ENCODE measurements at places on chromosomes 2 and 18.

DNA sequence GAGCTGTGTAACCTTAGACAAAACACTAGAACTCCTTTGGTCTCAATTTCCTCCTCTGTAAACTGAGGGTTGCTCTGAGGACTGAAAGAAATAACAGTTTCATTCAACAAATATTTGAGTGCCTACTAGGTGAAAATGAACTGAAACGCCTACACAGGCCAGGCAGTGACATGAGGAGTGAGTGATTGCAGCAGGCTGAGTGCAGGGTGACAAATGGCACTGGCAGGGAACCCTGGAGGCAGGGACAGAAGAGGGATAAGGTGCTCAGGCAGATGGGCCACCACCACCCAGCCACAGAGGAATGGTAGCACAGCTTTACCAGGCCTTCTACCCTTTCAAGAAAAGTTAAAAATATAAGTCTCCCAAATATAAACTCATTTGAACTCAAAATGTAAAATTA lies 11.5 kb upstream of the RNU4ATAC start:
- no peak for DNase-seq

GRCh38 chr2:101114815-101115214 lies 36.4 kb downstream of the TBC1D8 start:
- no peak for DNase-seq

DNA sequence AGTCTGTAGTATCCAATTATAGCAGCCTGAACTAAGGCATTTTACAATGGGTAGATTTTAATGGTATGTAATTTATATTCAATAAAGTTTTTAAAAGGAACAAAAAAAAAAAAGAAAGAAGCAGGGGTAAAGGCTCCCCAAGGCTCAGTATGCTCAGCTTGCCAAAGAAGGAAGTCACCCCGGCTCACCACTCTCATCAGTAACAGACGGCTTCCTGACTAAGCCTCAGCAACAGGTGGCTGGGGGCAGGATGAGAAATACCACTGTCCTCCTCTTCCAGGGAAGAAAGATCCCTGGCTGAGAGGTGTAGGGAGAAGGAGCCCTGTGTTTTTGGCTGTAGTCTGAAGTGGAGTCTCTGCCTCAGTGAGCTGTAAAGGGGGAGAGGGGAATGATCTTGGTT lies 121.2 kb downstream of the ARHGEF4 start:
- no peak for DNase-seq

DNA sequence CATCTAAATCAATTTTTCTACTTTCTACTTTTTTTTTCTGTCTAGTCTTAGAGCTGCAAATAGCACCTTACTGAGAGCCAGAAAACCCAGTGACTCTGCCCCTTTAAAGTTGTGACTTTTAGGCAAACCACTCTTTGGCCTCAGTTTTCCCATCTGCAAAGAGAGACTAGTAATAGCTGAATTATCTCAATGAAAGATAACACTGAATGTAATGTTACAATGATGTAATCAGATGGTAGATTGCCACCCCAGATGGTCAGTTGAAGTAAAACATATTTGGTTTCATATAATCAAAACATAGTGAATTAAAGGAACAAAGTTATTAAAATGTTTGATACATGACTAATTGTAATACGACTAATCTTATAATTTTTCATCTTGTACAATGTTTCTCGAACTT lies 5.0 kb upstream of the APCDD1 start:
- DNase-seq, result no peak

DNA sequence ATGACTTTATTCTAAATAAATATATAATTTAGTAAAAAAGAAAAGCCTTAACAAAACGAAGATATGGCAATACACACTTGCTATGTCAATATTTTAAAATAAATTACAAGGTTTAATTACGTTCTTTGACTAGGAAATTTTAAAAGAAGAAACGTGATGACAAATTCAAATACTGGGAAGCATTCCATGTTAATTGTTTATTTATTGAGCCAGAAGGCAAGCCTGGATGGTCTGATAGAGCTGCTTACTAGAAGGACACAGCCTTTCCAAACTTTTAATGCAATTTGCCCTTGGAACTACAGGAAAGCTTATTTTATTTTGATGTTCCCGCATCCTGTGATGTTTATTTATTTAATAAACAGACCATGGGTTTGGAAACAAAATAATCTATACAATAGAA lies 33.4 kb upstream of the DSEL start:
- no peak for DNase-seq

DNA sequence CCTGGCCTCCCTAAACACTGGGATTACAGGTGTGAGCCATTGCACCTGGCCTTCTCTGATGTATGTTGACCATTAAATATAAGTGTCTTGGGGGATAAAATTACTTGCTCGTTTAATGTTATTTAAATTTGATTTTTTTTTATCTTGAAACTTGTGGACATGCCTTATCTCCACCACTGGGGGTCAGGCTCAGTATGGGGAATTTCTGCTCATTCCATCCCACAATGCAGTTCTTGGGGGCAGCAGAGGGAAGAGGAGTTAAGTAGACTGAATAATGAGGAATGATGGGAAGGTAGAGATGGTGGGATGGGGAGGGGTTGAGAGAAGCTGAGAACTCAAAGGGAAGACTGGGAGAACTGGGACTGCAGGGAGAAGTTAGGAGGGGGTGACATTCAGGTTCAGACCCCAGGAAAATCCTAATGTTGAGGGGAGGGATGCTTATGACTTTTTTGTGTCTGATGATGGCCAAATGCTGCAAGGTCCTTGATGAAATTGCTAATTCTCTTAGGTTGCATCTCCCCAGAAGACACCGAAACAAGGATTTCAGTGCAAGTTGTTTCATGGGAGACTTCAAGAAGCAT lies 174.2 kb downstream of the MIB1 start:
- no peak for DNase-seq

- no peak for DNase-seq
Observed at GRCh38 chr2:216584112-216584511, 49.1 kb upstream of the IGFBP2 start.

DNA sequence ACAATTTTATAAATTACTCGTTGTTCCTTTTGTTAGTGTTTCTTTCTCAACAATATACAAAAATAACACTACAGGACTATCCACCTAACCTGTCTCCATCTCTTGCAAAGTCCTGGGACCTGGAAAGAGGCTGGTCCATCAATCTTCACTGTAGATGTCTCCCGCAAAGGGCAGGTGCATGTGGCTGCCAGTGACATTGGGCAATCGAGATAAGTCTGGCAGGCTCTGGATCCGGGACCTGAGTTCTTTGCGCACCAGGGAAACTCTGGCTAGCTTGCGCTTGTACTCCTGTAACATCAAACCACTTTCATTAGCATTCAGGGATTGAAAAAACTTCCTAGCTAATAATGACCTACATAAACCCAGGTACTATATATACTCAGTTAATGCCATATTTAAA lies 20.5 kb downstream of the RMP24 start:
- no peak for DNase-seq

DNA sequence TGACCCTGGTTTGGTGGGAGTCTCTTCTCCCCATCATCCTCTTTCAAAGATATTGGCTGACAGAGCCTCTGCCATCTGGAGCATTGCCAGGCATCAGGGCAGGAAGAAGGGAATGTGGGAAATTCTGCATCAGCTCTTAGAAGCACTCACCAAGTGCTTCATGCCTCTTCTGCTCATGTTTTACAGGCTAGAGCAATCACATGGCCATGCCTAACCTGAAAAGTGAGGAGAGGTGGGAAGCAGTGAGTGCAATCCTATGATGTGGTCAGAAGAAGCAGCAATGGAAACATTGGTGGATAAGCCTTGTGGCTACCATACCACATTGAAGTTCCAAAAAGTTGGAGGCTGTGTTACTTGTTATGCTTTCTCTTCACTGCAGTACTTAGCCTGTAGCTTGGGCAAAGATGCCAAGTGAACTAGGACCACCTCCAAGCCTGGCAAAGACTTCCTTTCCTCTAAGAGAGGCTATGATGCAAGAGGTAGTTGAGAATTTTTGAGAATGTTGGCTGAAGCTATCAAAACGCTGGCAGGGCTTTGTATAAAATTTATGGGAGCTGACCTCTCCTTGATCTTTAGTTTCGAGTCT lies 64.1 kb downstream of the BCL2L11 start:
- no peak for DNase-seq

DNA sequence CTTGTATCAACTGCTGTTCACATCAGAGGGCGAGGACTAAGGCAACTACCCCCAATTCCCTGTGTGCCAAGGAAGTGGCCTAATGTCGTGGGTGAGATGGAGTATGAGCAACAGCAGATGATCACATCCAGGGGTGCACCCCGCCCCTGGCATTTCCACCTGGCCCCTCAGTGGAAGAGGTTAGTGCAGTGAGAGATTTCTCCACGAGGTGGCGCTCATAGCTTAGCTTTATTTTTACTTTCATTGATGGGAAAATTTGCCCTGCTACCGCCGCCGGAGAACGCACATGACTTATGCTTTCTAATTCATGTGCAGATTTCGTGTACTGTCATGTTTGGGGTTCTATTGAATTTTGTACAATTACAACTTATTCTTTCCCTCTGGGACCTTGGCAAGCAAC lies 470.6 kb upstream of the MEX3C start:
- peak; percentile 2 for DNase-seq

GRCh38 chr18:39448942-39449341 lies 1883.3 kb upstream of the CELF4 start:
- no peak for DNase-seq

GRCh38 chr18:73646196-73646595 lies 501.4 kb downstream of the FBXO15 start:
- no peak for DNase-seq

DNA sequence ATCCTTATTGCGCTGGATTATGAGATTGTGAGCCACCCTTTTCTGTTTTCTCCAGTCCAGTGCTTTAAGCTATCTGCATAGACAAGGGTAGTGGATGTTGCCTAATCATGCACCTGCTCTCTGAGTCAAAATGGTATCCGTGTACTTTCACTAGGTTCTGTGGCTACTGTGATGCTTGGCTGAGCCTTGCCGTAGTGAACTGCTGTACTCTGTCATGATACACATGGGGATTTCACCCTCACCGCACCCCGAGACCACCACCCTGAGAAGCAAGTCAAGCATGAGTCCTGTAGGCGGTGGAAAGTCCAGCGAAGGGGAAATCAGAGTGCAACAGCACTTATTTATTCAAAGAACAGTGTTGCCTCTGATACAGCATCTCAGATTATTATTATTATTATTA lies 55.0 kb downstream of the ARHGAP25 start:
- DNase-seq, result no peak

GRCh38 chr2:163646687-163647086 lies 89.1 kb downstream of the FIGN start:
- DNase-seq, result no peak

GRCh38 chr2:211564441-211564840 lies 974.2 kb downstream of the ERBB4 start:
- no peak for DNase-seq

GRCh38 chr2:102764083-102764482 lies 2.3 kb downstream of the TMEM182 start:
- no peak for DNase-seq

DNA sequence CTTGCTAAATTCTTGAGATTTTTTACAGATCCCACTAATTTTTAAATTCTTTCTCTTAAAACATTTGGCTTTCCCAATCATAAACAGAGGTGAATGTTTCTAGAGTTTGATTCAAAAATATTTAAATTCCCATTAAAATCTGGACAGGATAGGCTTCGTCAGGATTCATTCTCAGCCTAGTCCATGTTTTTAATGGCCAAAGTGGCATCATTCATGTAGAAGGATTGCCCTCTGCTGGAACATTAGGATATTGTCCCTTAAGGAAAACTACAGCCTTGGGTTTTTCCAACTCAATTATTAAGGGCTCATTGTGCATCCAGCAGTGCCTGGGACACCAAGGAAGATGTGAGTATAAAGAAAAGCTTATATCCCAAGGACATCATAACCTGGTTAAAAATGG lies 71.7 kb downstream of the TPGS2 start:
- DNase-seq, result no peak

GRCh38 chr18:8616028-8616401 lies 6.8 kb downstream of the RAB12 start:
- DNase-seq, result no peak

GRCh38 chr2:71066856-71067255 lies 1.6 kb upstream of the NAGK start:
- DNase-seq, result no peak

- no peak for DNase-seq
Observed at GRCh38 chr2:6924101-6924923, 7.1 kb downstream of the RNF144A start.

DNA sequence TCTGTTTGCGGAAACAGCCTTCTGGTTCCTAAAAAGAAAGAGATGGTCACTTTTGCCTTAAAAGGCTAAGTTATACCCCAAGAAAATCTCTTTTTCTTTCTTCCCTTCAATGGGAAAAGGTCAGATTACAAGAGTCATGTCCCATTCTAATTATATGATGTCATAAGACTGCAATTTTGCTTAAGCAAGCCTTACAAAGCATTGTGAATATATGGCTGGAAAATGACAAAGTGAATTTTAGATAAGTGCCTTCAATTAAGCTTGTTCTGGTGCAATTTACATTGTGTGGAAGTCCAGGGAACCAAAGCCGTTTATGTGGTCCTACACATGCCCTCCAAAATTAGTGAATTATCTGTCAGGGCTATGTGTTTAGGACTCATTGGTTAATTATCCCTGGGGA lies 7.6 kb upstream of the BMP10 start:
- DNase-seq, result no peak

GRCh38 chr2:173002751-173003541 lies 72.7 kb upstream of the MAP3K20 start:
- DNase-seq, result no peak

DNA sequence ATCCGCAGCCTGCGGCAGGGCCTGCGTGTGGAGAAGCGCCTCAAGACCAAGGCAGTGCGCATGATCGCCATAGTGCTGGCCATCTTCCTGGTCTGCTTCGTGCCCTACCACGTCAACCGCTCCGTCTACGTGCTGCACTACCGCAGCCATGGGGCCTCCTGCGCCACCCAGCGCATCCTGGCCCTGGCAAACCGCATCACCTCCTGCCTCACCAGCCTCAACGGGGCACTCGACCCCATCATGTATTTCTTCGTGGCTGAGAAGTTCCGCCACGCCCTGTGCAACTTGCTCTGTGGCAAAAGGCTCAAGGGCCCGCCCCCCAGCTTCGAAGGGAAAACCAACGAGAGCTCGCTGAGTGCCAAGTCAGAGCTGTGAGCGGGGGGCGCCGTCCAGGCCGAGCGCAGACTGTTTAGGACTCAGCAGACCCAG lies 5.4 kb downstream of the GPR17 start:
- DNase-seq, result no peak

- DNase-seq, result no peak
Observed at GRCh38 chr2:240605867-240606743, 19.2 kb upstream of the GPR35 start.

DNA sequence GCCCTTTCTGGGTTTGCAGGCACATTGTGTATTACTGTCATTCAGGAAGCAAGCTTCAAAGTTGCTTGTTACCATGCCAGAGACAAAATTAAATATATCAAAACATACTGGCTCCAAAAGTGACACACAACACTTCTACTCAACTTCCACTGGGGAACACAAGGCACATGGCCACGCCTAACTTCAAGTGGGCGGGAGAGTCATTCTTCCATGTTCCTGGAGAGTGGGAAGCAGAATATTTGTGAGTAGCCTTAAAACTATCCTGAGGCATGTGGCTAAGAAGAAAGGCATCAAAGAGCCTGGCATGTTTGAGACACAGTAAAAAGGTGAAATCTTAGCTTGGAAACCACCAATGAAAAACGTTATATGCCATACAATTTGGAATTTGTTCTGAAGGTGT lies 90.5 kb upstream of the TACR1 start:
- no peak for DNase-seq
